Activated T-cell treated with anti-CD3 and anti-CD28 coated beads for 1 hour (primary cell): ENCODE measurements at places on chromosomes 2 and 18.

DNA sequence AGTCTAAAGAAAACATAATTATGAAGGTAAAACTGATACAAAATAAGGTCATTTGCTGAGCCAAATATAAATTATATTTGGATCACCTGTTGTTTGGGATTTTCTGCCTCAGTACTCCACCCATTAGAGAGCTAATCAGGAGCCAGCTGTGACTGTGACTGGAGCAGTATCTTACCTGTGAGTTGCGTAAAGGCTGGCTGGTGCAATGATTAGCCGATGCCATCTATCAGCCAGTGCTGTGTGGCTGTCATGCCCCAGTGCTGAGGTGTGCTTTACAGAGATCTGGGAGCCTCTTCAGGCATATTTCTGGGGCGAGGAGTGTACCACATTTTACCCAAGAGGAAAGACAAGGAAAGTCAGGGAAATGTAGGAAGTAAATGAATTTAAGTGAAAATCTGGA, 191.8 kb downstream of the LRRTM1 start:
- no peak for DNase-seq

DNA sequence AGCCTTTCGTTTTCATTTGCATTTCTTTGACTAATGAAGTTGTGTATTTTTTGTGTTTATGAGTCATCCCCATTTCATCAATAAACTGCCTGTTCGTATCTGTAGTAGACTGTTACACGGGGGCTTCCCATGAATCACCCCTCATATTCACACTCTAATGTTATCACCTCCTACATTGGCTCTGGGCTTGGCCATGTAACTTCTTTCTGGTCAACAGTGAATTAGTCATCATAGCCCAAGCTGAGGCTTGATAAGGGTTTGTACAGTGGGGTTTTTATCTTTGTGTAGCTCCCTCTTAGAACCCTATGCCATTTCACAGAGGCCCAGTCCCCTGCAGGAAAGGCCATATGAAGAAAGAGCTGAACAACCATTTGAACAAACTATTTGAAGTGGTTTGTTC, 151.0 kb downstream of the CCBE1 start:
- DNase-seq, result no peak

DNA sequence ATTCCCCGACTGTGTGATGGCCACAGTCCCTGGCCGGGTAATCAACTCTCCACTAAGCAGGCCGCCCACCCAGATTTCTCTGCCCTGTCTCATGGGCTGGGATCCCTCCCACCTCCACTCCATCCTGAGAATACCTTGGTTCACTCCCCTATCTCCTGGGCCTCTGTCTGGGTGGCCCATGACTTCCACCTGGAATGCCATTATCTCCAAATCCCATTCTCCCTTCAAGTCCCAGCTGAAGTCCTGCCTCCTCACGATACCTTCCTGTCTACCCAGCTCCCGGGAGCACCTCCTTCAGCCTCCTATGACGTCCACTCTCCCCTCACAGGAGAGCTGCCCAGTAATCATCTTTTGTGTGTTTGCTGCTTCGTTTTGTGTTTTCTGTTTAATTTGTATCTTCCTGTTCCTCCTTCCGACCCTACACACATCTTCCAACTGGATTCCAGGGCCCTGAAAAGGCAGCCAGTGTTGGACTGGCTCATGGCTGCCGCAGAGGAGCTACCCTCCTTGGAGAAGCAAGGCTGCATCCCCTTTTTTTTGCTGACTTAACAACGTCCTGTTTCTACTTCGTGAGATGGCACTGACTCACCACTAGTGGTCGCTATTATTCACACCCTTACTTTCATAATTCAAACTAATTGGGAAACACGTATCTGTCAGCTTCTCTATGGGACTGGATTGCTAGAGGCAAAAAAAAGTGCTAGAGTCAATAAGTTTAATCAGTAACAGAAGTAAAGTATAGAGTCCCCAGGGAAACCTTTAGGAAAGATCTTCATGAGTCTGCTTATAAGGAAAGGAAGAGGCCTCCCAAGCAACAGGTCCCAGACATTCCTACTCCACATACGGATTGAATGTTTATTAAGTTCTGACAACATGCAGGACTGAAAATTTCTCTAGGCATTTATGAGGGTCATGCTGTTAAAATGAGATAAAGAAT, 171.9 kb upstream of the GATA6 start:
- DNase-seq, result no peak

DNA sequence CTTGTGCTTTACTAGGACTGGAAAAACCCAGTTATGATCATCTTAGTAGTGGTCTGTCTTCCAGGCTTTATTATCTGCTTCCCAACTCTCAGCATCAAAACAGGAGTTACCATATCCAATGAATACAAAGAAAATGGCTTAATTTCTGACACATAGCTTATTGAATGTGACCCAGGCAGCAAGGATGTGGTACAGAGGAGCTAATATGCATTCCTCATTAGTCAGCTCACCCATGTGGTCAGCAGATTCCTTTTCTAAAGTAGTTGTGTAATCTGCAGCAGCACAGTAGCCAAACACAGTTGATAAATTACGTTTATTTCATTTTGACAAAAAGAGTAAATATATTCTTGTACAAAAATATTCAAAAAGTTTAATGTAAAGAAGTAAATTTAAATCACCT, 43.6 kb downstream of the TSPYL6 start:
- no peak for DNase-seq

DNA sequence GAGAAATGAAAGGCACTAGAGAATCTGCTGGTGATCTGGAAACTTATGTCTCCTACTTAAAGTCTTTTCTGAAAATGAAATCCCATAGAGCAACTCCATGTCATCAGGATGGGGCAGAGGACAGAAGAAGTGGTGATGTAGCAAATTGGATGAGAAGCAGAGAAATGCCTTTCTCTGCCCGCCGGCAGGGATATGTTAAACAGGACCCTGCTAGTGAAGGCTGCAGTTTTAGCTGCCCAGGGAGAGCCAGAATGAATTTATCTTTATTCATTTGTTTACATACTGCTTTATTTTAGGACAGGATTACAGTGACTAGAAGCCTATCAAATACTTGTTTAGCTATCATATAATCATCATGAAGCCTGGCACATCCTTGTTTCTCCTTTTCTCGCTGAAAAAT, 247.0 kb downstream of the DOK6 start:
- no peak for DNase-seq

GRCh38 chr2:101002562-101003277, 631 bp downstream of the RPL31 start:
- DNase-seq, result no peak

GRCh38 chr2:128368437-128369107, 49.9 kb upstream of the HS6ST1 start:
- DNase-seq, result no peak
